ENCODE measurements at places on chromosomes 7 and 10.

DNA sequence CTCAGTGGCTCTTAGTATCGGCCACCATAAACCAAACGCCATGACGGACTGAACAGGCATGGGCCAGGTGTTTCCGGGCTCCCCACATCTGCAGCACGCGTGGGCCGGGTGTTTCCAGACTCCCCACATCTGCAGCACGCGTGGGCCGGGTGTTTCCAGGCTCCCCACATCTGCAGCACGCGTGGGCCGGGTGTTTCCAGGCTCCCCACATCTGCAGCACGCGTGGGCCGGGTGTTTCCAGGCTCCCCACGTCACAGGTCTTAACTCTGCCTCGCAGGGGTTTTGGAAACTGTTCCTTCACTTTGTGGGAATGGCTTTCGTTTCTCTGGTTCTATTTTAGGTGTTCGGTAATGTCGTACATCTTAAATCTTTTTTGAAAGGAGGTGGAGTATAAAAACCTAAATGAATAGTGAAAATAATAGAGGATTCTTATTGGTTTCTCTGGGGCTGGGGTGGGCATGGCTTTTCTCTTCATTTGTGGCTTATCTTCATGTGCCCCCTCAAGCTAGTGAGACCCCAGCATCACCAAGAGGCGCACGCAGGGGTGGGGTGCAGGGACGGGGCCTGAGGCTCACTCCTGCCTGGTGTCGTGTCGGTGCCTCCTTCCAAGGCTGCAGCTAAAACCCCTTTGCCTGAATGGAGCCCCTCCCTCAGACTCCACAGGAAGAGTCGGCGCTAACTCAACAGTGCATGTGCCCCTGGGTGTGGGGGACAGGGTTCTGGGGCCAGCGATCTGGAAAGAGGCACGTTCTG lies 126.3 kb downstream of the WDR37 start:
- DNase-seq, result no peak

GRCh38 chr7:140214075-140214684 lies 37.4 kb upstream of the KDM7A start:
- DNase-seq, result no peak

GRCh38 chr7:103123529-103123928 lies 25.4 kb downstream of the NAPEPLD start:
- no peak for DNase-seq

GRCh38 chr10:47301833-47302232 lies 1.8 kb downstream of the GDF10 start:
- DNase-seq, result no peak

DNA sequence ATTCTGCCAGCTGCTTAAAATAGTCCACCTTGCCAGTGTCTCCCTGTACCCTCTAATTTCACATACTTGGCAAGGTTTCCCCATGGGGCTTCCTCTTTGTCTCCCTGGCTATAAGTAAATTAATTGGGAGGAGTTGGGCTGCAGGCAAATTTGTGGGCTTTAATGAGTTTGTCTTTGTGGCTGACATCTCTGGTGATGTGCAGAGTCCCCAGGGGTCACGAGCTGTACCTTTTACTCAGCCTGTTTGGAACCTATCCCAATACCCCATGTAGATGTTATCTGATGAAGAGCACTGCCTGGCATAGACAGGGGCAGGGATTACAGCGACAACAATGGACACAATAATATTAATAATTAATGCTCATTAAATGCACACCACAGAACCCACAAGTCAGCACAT lies 132.5 kb downstream of the SLIT1 start:
- DNase-seq, result no peak

DNA sequence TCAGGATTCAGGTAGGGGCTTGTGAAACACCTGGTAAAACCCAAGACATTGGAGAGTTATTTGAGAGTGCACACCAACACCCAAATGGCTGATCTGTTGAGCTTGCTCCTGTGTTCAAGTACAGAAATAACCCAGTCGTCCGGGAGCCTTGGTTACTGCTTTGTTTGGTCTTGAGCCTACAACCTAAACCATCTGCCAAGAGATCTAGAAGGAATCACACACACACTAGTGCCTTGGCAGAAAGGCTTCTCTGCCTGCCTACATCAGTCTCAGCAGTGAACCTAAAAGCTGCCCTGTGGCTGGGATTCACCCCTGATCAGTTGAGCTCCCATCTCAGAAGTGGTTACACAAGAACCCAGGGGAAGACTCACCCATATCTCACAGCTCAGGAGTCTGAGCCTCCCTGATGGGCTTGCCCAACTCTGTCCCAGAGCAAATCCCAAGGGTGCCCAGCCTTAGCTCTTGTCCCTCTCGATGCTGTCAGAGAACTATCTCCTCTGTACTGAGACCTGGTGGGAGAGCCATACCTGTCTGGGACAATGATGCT lies 167.6 kb downstream of the CXCL12 start:
- DNase-seq, result no peak

- no peak for DNase-seq
Observed at GRCh38 chr7:102101926-102102325, 184.7 kb upstream of the SH2B2 start.
